Activated gamma-delta T cell (primary cell): ENCODE measurements at places on chromosomes 5 and 9.

DNA sequence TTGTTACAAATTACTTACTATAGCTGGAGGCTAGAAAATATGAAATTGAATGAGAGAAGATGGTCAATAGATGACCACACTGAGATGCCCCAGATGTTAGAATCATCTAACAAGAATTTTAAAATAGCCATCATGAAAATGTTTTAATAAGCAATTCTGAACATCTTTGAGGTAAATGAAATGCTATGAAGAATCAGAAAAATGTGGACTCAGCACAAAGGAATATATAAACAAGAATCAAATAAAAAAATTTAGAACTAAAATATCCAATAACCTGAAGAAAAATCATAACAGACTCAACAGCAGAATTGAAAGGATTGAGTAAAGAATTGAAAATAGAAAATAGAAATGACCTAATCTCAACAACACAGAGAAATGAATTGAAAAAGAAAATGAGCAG is 248.5 kb downstream of the PRDM9 start:
- no peak for DNase-seq

- DNase-seq = no peak
These were observed 92.4 kb downstream of the TMEM215 start for GRCh38 chr9:32875748-32876147.

DNA sequence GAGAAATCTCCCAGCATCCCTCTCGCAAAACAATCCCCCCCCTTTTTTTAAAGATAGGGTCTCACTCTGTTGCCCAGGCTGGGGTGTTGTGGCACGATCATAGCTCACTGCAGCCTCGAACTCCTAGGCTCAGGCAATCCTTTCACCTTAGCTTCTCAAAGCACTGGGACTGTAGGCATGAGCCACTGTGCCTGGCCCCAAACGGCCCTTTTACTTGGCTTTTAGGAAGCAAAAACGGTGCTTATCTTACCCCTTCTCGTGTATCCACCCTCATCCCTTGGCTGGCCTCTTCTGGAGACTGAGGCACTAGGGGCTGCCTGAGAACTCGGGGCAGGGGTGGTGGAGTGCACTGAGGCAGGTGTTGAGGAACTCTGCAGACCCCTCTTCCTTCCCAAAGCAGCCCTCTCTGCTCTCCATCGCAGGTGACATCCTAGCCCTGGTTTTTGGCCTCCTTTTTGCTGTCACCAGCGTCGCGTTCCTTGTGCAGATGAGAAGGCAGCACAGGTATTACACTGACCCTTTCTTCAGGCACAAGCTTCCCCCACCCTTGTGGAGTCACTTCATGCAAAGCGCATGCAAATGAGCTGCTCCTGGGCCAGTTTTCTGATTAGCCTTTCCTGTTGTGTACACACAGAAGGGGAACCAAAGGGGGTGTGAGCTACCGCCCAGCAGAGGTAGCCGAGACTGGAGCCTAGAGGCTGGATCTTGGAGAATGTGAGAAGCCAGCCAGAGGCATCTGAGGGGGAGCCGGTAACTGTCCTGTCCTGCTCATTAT is 6.8 kb downstream of the CA9 start:
- DNase-seq = no peak

DNA sequence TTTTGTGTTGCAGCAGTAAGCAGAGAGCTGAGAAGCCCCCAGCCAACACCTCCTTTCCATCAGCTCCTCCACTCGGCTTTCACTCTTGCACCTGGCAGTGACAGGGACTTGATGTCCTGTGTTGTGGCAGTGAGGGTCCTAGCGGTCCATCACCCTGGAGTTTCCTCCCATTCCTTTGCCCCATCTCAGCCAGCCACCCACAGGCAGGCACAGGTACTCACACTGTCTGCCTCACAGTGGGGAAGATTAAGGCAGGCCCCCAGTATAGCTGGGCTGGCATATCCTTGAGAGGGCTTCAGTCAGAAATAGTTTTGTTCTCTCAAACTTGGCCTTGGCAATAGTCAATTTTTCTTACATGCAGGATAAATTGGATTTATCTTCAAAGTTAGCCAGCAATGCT is 362.7 kb downstream of the GADD45G start:
- no peak for DNase-seq

DNA sequence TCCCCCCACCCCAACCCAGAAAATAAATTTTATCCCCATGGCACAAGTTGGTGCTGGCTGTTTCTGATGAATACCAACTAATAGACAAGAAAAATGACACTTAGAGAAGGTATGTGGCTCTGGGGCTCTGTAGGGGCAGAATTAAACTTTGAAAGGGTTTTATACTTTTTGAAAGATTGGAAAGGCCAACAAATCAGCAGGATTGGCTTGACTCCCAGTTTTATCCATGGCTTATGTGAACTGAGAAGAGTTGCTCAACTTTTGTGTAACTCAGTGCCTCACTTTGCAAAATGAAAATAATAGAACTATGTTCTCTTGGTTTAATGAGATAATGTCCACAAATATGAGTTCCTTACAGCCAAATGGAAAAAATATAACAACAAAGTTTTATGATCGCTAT is 288.9 kb upstream of the KIF2A start:
- no peak for DNase-seq

- no peak for DNase-seq
These were observed 22.1 kb downstream of the SARDH start for GRCh38 chr9:133715866-133716563.

- no peak for DNase-seq
These were observed 54.9 kb upstream of the N4BP3 start for GRCh38 chr5:178058321-178059012.

DNA sequence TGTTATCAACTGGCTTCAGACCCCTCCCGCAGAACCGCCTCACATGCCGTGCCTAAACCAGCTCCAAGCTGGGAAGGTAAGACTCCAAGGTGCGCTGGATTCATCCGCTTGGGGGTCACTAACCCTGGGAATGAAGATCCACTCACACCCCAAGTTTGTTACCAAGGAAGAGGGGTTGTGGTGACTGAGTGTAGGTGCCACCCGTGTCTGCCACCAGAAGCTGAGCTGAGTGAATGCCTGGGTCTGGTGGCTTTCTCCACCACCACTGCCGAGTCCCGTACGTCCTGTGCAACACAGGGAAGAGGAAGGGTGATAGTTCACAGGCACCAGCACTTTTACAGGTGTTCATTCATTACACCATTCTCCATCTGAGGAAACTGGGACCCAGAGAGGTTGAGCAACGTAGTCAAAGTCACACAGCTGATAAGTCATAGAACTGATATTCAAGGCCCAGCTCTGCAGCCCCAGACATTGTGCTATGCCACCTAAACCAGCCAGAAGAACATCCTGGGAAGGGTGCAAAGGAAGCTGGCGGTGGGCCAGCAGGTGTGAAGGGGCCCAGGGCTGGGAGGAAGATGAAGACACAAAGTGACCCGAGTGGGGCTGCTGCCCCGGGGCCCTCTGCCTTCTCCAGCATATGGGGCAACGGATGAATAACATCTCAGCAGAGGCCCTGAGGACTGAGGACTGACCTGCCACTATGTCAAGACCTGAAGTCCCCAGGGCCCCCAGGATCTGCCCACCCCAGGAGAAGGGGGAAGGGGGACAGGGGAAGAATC is 70.9 kb upstream of the PPP1R26 start:
- DNase-seq = no peak

- DNase-seq = no peak
These were observed 3.8 kb downstream of the SPINK6 start for GRCh38 chr5:148206620-148207019.

GRCh38 chr9:114150608-114151007 is 4.7 kb upstream of the COL27A1 start:
- DNase-seq = no peak

DNA sequence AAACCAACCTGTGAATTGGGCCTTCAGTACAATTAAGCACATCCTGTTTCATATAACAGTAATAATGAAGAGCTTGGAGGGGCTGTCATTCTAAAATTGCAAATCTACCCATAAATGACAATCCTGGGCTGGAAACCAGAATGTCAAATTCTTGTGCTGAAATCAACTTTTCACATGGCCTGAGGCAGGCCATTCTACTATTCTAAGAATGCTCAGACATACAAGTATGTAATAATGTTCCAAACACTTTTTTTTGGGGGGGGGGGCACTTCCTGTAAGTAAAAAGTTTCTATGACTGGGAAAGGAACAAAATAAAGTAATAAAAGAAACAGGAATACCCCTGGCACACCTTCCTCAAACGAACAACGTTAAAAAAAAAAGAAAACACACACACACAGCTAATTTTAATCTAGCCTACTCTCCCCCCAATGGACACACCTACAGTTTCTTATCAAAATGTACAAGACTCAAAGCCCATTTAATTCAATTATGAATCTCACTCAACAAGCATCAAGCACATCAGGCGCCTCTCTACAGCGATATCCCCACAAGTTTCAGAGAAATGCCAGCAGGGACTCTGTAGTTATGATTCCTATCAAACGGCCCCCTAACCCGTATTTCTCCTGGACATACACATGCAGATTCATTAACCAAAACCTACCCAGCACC is 1.4 kb downstream of the ETF1 start:
- DNase-seq = no peak

DNA sequence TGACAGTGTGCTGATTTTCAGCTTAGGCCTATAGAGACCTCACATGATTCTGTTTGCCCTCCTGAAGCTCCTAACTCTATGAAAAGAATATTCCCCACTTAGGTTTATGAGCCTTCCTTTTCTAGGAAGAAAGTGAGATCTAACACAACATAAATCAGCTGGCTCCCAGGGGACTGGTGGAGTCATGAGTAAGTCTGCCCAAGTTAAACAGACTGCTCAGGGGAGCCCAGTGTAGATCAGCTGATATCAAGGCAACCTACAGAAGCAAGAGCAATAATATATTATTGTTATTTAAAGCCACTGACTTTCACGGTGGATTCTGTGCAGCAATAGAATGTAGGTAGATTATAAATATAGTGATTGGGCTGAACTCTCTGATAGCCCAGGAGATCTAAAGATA is 1978.6 kb upstream of the CDH6 start:
- DNase-seq = no peak

DNA sequence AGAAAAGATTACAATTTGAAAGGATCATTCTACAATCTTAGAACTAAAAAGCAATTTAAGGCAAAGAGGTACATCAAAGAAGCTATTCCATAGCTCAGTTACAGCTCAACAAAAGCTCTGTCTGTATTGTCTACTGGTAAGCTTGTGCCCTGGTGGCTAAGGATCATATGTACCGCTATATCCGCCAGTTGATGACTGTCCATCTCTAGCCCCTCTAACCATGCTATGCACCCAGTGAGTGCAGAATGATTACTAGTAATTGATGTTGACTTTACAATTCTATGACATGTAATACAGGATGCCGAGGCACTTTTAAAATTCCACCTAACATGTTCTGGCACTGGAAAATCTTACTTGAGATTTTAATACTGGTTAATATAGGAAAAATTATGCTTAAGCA is 13.1 kb downstream of the LOX start:
- no peak for DNase-seq

- DNase-seq = no peak
These were observed 54.5 kb upstream of the EQTN start for GRCh38 chr9:27351438-27351837.

- no peak for DNase-seq
These were observed 786 bp upstream of the KIF3A start for GRCh38 chr5:132737982-132738681.

- DNase-seq = no peak
These were observed 368.7 kb downstream of the EFNA5 start for GRCh38 chr5:107301999-107302398.
